ENCODE measurements at places on chromosomes 6 and 20.

GRCh38 chr20:289693-290083 lies 862 bp downstream of the C20orf96 start:
- DNase-seq = no peak

DNA sequence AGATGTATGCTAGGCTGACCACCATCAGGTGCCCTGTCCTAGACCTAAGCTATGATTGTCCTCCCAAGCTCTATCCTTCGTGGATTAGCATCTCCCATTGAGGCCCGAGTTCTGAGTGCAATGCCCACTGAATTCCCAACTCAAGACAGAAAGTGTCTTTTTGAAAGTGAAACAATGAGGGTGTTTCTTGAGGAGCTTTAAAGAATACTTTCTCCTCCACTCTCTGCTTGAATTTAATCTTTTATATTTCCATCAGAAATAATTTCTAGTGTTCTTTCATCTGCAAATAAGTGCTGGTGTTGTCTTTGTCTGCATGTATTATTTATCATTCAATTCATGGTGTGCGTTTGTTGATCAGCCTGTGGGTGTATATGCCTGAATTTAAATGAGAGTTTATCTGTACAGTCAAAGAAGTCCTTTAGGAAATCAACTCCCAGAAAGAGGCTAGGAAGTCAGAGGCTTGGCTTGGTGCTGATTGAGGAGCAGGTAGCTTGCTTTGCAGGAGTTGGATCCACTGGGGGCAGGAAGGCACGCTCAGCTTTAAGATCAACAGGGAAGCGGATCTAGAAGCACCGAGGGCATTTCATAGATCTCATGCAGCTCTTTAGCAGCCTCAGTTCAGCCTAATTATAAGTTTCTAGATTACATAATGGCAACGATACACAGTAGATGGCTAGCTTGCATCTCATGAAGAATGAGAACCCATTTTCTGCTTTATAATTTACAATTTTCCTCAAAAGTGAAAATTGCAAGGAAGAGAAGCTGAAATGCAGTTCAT lies 36.0 kb upstream of the CCN6 start:
- no peak for DNase-seq

GRCh38 chr6:49506569-49507111 lies 6.9 kb downstream of the GLYATL3 start:
- no peak for DNase-seq

- no peak for DNase-seq
These were observed 24.4 kb upstream of the C6orf62 start for GRCh38 chr6:24743265-24743943.

DNA sequence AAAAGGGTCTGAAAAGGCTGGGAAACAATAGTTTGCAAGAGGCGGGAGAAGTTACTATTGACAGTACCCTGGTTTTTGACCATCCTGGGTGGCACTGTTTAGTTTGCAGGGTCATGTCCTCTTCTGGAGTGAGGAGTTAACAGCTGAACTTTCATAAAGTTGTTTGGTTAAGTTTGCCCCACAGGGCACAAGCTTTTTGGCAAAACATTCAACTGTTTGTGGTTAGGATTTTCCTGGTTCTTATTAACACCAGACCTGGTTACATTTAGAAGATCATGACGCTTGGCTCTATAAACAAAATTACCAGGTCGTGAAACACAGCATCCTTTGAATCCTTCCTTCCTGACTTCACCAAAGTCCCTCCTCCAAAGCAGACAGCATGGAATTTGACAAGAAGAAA lies 106.1 kb downstream of the RIN2 start:
- no peak for DNase-seq

GRCh38 chr6:62999796-63000195 lies 211.5 kb upstream of the FKBP1C start:
- no peak for DNase-seq

GRCh38 chr20:45426320-45427016 lies 10.5 kb downstream of the PIGT start:
- DNase-seq = no peak

DNA sequence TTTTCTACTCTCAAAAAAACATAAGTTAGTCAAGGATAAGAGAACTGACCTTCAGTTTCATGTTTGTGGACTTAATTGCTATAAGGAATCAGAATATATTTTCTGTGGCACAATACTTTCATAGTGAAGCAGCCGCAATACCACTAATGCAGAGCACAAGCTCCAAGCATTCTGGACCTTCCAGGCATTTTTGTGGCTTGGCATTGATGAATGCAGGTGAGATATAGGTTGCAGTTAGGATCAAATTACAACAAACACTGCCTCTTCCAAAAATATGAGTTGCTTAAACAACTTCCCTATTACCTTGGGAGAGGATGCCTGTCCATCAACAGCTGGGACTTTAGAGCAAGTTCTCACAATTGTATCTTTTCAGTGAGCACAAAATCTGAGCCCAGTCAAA lies 162.8 kb upstream of the RSPO3 start:
- no peak for DNase-seq

GRCh38 chr20:953742-954141 lies 37.6 kb upstream of the ANGPT4 start:
- DNase-seq = no peak

DNA sequence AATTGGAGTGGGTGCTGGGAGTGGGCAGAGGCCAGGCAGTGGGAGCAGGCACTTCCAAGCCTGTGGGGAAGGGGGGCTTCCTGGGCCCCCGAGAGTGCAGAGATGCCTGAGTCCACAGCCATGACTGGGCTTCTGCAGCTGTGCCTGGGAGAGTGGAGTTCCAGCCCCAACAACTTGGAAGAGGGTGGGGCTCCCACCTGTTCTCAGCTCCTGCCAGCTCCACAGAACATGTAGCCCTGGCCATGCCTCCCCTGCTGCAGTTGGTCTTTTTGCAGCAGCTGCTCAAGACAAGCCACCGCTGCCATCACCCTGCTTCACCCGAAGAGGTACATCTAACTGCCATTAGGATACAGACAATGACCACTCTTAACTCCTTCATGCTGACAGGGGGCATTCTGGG lies 1092.3 kb downstream of the KHDRBS2 start:
- no peak for DNase-seq

DNA sequence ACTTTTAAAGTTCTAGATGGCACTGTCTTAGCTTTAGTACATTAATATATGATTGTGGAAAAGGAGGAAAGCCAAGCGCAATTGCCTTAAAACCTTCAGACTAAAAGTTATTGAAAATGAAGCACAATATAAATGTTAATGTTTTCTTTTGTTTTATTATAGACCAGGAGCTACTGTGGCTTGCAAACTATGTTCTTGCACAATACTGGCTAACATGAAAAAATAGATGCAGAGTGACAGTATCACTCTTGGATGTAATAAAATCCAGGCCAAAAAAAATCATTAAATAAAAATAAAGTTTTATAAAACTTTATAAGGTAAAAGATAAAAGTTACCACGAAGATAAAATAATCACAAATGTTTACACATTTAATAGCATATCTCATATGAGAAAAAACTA lies 18.3 kb upstream of the PLN start:
- DNase-seq = no peak

- no peak for DNase-seq
These were observed 157.9 kb downstream of the KIF16B start for GRCh38 chr20:16415071-16416053.

GRCh38 chr20:34538671-34539123 lies 19.8 kb upstream of the MAP1LC3A start:
- DNase-seq = peak; percentile 61

DNA sequence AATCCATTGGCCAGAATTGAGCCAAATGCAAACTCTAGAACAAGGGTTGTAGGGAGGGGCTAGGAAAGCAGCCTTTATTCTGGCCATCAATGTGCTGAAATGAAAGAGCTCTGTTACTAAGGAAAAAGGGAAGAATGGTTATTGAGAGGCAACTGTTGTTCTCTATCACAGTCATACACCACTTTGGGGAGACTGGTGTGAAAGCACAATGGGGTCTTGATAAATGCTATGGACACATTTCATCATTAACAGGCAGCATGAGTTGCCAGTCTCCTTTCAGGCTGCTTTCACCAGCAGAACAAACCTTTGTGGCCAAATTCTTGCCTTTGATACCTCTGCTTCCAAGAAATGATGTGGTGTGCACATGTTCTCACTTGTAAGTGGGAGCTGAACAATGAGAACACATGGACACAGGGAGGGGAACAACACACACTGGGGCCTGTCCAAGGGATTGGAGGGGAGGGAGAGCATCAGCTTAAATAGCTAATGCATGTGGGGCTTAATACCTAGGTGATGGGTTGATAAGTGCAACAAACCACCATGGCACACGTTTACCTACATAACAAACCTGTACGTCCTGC lies 86.2 kb downstream of the CDS2 start:
- no peak for DNase-seq

DNA sequence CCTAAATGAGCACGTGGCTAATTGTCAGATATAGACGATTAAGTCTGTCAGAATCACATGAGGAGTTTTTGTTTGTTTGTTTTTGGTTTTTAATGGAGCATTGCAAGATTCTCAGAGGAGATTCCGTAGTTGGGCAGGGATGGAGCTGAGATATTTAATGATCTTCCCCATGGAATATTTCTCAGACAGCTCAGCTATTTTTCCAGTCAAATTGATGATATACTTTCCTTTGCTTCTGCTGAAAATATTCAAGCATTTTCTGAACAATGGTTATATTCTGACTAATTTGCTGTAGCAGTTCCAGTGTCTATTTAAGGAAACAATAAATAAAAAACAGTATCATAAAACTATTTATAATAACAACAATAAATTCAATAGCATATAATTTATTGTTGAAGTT lies 348.4 kb downstream of the KIF16B start:
- no peak for DNase-seq
